ENCODE measurements at places on chromosomes 4 and X.

DNA sequence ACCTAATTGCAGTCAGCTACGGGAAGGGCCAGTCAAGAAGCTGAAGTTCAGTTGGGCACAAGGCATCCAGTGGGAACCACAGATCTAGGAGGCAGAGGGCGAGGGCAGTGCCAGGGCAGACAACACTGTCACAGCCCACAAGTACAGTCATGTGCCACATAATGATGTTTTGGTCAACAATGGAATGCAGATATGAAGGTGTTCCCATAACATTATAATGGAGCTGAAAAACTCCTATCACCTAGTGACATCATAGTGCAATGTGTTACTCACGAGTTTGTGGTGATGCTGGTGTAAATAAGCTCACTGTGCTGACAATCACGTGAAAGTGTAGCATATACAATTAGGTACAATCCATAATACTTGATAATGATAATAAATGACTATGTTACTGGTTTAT, 4.5 kb upstream of the TMEM255A start:
- no peak for DNase-seq

DNA sequence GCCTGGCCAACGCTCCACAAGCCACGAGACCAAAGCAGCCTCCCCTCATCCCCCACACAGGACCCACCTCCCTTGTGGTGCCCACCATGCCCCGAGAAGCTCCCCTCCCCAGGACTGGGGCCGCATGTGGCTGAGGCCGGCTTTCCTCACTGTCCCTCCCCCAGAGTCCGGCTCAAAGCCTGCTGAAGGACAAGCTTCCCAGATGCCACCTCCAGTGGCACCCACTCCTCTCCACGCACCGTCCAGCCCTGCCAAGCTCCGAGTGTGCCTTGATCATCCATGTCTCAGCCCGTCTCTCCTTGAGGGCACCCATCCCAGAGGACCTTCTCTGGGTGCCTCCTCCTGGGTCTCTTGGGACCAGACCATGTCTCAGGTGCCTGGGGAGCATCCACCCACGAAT, 58.8 kb upstream of the MXD4 start:
- no peak for DNase-seq

DNA sequence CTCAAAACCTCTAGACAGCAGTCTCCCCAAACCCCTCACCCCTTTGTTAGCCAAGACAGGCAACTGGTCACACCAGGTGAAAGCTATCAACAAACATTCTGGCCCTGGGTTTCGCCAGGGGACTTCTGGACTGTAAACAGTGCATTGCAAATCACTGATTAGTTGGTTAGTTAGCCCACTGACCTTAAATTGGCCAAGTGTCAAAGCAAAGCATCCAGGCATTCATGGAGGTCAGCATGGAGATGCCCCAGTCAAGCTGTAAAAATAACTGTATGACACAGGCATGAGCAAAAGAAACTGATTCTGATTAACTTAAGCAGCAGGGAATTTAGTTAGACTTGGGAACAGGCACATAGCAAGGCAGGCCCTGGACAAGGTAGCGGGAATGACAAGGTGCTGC, 156.0 kb upstream of the TTC29 start:
- no peak for DNase-seq

DNA sequence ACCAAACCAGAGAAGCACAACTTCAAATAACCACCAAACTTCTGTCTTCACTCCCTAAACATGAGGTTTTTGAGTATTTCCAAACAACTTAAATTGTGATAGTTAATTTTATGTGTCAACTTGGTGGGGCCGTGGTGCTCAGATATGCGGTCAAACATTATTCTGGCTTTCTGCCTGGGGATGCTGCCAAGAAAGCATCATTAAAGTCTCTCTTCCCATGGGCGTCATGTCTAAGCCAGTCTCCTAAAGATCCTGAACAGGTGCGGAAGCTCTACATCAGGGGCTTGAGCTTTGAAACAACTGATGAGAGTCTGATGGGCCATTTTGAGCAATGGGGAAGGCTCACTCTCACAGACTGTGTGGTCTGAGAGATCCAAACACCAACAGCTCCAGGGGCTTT, 24.1 kb upstream of the SOD3 start:
- DNase-seq, result no peak

DNA sequence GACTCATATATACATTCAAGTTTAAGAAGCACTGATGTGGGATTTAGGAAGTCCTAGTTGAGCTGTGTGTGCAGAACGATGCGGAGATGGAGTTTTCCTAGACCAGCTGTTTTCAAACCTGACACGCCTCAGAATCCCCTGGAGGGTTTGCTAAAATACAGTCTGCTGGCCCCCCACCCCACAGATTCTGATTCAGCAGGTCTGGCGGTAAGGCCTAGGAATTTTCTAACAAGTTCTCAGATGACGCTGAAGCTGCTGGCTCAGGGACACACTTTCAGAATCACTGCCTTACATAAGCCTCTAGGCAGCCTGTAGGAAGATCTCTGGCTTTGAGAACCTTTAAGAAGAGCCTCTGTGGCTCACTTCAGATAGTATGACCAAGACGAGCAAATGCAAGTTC, 73.1 kb downstream of the PHEX start:
- no peak for DNase-seq

DNA sequence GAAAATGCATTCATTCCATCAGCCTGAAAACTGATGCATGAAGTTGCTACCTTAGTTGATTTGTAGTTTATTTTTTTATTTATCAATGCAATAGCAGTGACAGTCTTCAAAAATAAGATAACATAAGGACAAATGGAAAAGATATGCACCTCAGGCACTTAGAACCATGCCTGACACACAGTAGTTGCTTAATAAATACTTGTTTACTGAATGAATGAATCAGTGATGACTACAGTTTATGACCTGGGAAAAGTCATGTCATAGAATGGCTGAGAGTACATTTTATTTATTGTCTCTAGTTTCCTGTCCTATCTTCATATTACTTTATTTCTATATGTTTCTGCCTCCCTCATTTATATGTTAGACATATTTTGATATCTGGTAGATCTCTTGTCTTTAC, 171.8 kb downstream of the TLL1 start:
- no peak for DNase-seq

GRCh38 chr4:124449881-124450280, 262.7 kb downstream of the ANKRD50 start:
- DNase-seq, result no peak

- no peak for DNase-seq
These were observed 101.9 kb downstream of the SORCS2 start for GRCh38 chr4:7294176-7294756.

GRCh38 chr4:60745800-60746571, 454.1 kb upstream of the ADGRL3 start:
- no peak for DNase-seq

- DNase-seq, result no peak
These were observed 59.6 kb upstream of the DRP2 start for GRCh38 chrX:101160001-101160400.

- no peak for DNase-seq
These were observed 177.9 kb downstream of the VEGFC start for GRCh38 chr4:176614793-176615192.

DNA sequence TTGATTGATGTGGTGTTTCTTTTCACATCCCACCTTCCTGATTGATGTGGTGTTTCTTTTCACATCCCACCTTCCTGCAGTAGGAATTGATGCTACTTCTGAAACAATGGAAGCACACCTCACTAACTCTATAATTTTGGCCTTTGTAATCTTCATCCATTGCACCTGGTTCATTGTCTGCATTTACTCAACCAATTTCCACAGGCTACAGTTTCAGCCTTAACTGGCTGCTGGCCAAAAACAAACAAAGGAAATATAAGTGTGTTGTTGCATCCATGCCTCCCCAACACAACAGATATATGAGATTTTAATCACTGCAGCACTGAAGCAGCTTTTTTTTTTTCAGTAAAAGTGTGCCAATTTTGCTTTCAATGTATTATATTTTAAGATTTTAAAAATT, 867.6 kb upstream of the PCDH7 start:
- no peak for DNase-seq

- no peak for DNase-seq
These were observed 428.2 kb downstream of the TLL1 start for GRCh38 chr4:166301266-166301665.

DNA sequence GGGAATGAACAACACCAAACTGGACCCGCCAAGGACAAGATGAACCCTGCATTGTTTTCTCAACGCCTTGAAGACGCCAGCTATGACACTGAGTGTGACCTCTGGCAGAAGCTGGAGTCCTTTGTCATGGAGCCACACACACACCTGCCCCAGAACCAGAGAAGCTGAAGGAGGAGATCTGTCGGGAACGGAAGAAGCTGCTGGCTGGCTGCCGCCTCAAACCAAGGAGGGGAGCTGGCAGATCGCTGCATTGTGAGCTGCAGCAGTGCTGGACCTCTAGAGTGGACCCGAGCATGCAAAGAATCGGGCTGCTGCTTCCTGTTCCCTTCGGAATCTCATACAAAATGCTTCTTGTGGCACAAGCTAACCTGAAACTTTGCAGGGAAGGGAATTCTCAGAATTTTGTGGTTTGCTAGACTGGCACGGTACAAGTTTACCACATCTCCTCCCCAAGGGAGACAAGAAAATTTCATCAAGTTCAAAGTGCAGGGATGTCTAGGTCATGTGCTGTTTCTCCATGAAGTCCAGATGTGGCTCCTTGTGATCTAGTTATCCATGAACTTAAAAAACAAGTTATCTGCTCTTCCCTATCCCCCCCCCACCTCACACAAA, 23.4 kb upstream of the GLRB start:
- no peak for DNase-seq

DNA sequence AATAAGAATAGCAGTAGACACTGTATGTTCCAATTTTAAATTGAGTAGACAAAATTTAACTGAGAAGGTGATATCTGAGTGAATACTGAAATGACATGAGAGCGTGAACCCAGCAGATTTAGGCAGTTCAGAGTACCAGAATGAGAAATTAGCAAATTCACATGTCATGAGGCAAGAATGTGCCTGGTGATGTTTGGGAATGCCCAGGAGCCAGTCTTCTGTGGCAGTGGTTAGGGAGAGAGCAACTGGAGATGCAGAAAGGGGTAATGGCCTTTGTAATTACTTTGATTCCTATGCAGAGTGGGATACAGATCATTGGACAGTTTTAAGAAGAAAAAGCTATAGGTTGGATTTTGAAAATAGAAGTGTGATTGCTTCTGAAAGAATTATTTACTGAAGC, 621.9 kb downstream of the TECRL start:
- DNase-seq, result no peak

DNA sequence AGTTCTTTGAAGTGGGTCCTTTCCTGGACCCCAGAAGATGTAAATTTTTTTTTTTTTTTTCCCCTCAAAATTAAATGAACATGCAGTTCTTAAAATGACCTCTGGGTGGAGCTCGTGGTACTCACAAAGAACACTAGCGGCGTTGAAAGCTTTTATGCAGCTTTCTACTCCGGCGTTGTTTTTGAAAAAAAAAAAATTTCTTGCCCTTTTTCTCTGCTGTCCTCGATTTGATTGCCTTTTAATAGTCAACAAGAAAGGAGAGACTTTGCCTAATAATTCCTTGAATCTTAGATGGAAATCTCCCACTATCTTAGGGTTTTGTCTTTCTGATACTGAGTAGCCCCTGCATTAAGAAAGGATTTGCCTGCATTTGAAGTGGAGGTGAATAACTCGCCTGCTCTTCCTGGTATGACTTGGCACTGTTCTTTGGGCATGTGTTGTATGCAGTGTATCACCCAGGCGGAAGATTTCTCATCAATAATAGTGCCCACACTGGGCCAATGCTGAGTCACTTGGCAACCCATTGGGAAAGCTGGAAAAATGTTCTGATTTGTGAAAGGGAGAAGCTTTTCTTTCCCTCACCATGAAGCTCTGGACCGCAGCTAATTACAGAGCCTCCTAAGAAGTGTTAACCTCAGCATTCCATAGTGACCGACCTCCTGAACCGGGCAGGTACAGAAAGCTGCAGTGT, 104.0 kb downstream of the PHEX start:
- no peak for DNase-seq

DNA sequence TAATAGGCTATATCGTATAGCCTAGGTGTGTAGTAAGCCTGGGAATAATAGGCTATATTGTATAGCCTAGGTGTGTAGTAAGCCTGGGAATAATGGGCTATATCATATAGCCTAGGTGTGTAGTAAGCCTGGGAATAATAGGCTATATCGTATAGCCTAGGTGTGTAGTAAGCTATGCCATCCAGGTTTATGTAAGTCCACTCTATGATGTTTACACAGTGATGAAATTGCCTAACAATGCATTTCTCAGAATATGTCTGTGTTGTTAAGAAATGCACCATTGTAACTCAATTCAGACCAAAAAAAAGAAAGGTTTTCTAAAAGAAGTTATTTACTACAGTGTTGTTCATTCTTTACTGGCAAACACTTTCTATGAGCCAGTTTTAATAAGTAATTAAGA, 1387.2 kb downstream of the STIM2 start:
- no peak for DNase-seq

DNA sequence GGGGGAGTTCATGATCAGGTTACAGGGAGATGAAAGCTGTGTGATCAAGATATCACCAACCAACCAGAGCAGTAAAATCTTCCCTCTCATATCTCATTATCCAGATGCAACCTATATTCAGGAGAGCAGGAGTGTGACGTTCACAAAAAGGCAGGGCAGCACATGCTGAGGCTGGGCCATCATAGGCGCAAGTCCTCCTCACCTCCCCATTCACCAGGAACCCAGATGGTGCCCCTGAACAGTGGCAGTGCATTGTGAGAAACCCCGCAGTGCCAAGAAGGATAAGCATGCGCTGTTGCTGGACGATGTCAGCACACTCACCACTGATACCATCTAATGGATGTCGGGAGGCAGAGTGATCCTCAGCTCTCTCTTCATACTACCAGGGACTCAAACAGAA, 170.9 kb downstream of the COL25A1 start:
- no peak for DNase-seq

DNA sequence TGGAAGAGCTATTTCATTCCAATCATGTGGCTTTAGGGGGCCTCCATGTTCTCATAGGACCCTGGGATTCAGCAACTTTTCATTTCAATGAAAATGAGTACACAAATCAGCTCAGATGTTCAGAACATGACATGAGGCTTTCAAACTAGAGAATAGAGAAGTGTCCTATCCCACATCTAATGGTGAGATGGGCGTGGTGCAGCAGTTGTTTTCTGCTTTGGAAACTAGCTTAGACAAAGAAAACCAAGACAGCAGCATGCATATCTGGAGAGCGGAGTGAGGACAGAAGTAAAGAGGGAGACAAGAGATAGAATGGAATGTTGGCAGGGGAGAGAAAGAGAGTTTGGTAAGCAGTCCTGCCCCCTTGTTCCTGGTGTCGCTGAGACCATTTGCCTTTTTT, 1009.1 kb upstream of the IGFBP7 start:
- no peak for DNase-seq

- no peak for DNase-seq
These were observed 654.5 kb downstream of the STIM2 start for GRCh38 chr4:27515140-27515539.

DNA sequence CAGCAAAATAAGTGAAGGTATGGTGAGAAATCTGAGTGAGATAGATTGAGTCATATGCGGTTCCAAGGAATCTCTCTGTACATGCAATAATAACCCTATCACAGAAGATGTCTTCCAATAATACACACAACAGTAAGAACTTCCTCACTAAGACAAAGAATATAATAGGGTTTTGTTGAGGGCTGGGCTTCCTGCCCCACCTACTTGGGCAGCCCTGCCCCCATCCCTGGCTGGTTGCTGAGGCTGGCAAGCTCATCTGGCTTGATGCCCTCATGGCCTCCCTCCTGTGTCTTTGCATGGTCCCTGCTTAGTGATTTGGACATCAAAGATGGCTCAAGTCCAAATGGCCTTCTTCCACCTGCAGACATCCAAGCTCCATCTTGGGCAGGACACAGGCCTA, 2.7 kb downstream of the GEMIN8 start:
- no peak for DNase-seq

Measured in effector CD8-positive, alpha-beta T cell (primary cell).